ENCODE measurements at places on chromosomes 5 and 9. TPM values are rescaled to one million over a fixed set of nuclear protein-coding genes. Genes with fewer than 3 reads are reported as not detected.

Gene SPATA31C1
- not detected for total RNA-seq

Gene TMEM215
- not detected for total RNA-seq

Gene UBTD2
- 30.2 TPM for total RNA-seq

Gene TMC1
- 2.2 TPM for total RNA-seq

Gene PDE6A
- not detected for total RNA-seq

Gene ABCA1
- total RNA-seq, result 5.4 TPM

Gene CCNO
- 0.13 TPM for total RNA-seq

Gene GRM6
- total RNA-seq, result not detected

Gene PPP3R2
- total RNA-seq, result not detected
